ENCODE measurements at places on chromosomes 12 and 14. TPM values are rescaled to one million over a fixed set of nuclear protein-coding genes. Genes with fewer than 3 reads are reported as not detected.
A peak's percentile ranks its signal among the peaks of the same experiment; 100 is the strongest.

- peak; percentile 77 for DNase-seq
These were observed 47.3 kb upstream of the GTF2A1 start for GRCh38 chr14:81268016-81268416.

Gene MMP14
- 85.0 TPM for total RNA-seq

Gene SLC41A2
- total RNA-seq: 20.4 TPM

GRCh38 chr12:47545938-47546609 lies 159.8 kb downstream of the RPAP3 start:
- DNase-seq: no peak

Gene MORN3
- 1.6 TPM for total RNA-seq

- DNase-seq: no peak
These were observed 122.7 kb upstream of the LMNTD1 start for GRCh38 chr12:25675808-25676207.

DNA sequence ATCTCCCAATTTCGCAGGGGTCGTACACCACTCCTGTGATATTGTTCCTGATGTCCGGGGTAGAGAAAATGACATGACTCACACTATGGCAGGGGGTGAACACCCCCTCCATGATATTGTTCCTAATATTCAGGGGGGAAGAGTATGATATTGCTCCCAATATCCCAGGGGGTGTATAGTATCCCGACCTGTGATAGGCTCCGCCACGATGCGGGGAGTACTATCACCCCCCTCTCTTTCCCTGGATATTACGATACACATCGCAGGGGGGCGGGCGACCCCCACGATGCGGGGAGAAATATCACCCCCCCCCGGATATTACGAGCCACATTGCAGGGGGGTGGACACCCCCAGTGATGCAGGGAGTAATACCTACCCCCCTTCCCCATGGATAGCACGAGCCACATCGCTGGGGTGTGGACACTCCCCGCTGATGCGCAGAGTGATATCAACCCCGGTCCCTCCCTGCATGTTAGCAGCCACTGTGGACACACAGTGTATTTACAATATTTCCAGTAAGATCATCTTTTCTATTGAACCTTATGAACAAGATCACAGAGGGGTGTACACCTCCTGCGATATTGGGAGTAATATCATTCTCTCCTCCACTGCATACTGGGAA lies 17.7 kb downstream of the SMIM41 start:
- no peak for DNase-seq

DNA sequence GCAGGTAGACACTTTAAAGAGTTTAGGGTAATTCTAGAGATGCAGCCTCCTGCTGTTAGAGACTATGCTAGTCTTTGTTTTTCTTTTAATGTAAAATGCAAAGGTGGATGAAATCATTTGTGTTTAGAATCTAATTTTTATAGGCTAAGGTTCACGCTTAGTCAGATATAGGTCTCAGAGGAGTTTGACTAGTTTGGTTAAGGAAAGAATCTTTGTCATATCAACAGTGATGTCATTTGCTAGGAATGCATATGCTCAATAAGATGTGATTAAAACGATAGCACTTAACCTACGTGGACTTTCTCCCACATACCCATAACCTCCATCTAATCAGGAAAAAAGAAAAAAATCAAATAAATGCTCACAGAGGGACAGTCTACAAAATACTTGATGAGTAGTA lies 859.3 kb upstream of the ATXN7L3B start:
- peak; percentile 72 for DNase-seq

Gene LRFN5
- not detected for total RNA-seq

- no peak for DNase-seq
These were observed 184.6 kb upstream of the NAV3 start for GRCh38 chr12:77645966-77646598.

DNA sequence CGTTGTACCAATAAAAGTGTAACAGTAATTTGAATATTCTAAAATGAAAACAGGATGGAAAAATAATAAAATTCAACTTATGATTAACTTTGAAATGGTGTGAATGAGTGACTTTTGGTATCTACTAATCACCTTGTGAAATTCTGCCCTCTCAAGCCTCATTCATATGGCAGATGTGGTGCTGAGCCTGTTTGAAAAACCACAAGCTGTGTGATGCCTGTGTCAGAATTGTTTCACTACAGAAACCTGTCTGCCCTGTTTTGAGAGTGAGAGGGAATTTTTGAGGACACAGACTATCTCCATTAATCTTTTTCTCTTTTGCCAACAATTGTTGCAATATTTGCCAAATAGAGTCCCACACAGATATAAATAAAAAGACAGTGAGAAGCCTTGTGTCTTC lies 3.9 kb upstream of the RNU6-7 start:
- DNase-seq: peak; percentile 43

DNA sequence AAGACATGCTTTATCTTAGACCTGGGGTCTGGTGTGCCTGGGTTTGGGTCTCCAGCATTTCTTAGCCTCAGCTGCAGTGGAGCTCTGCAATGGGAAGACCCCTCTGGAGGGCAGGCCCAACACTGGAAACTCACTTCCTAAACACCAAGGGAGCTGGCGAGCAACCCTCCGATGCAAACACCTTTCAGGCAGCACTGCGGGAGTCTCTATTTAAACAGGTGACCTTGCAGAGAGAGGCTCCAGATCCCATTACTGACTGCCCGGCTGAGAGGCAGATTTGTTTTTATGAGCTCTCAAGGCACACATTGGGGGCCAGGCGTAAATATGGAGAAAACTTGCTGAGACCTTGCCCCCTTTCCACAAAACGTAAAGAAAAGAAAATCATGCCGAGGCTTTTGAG lies 195.5 kb downstream of the PAX9 start:
- DNase-seq: no peak

Gene ISM2
- not detected for total RNA-seq

Gene FANCM
- total RNA-seq: 15.6 TPM

- peak; percentile 38 for DNase-seq
These were observed 1.7 kb downstream of the PAWR start for GRCh38 chr12:79689061-79689476.

Gene SMIM41
- not detected for total RNA-seq

DNA sequence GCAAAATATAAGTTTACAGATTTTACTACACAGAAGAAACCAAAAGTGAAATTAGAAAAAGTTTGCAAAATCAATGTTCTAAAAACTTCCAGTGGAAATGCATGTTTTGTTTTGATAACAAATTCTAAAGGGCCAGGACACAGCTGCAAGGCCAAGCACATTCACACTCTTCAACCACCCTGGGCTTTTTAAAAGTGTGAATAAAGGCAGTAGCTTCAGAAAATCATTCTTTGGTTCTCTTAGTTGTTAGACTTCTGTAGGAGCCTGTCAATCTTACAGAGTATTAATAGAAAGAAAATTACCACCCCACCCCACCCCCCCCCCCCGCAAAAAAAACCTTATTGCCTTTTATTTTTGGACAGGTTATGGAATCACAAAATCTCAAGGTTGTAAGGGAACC lies 105.2 kb upstream of the EGLN3 start:
- DNase-seq: no peak

- peak; percentile 92 for DNase-seq
These were observed 53.8 kb downstream of the VCPKMT start for GRCh38 chr14:50062438-50063085.

DNA sequence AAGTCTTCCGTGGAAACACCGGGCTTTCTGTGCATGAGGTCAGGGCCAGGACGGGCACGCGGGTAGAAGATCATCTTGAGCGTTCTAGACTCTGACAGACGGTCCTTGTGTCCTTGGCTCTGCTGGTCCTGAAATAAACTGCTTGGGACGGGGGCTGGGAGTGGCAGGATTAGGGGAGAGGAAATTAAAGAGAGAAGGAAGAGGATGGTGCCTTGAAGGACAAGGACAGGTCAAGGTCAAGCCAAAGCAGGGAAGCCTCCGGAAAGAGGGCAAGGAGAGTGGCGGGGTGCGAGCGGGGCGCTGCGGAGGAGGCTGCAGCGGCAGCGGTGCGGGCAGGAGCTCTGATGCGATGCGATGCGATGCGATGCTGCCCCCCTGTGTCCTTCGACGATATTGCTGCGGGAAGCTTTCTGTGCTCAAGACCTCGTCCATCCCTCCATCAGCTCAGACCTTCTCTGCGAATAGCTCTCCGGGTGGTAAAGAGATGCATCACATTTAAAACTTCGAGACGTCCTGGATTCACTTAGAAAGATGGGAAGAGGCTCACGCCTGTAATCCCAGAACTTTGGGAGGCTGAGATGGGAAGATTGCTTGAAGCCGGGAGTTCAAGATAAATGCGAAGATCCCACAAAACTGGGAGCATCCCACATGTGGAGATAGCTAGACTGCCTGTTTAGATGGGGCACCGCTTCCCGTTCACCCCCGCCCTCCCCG lies 110.1 kb upstream of the TMEM132D start:
- DNase-seq: peak; percentile 57

DNA sequence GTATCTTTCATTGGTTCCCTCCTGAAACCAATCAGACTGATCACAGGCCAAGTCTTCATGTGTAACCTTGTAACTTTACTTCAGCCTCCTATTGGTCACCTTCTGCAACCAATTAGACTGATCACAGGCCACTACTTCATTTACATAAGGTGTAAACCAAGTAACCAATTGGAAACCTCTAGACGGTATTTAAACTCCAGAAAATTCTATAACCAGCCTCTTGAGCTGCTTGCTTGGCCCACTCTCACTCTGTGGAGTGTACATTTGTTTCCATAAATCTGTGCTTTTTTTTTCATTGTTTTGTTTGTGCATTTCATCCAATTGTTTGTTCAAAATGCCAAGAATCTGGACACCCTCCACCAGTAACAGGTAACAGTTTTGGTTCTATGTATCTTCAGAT lies 47.5 kb downstream of the EIF2S3B start:
- DNase-seq: no peak

DNA sequence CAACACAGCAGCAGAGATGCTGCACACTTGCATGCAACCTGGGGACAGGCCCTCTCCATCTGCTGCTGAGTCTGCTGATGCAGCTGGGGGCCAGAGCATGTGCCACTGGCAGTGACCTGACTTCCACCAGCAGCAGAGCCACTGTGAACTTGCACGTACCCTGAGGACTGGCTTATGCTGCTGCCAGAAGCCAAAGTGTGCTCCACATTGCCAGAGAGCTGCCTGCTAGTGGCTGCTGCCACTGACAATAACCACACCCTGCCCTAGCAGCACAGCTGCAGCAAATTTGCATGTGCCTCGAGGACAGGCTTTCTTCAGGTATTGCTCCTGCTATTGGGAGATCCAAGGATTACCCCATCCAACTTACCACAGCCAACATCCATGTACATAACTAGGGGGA lies 4.5 kb upstream of the PRR4 start:
- no peak for DNase-seq

GRCh38 chr14:21071225-21072030 lies 1.3 kb downstream of the ARHGEF40 start:
- peak; percentile 11 for DNase-seq

Gene PIWIL1
- total RNA-seq: not detected

GRCh38 chr14:23431486-23431885 lies 4.0 kb downstream of the MYH7 start:
- no peak for DNase-seq

Gene COPS7A
- 82.3 TPM for total RNA-seq

- DNase-seq: peak; percentile 89
These were observed 10.8 kb downstream of the GLRX5 start for GRCh38 chr14:95545515-95546168.

Gene E2F7
- total RNA-seq: 17.2 TPM

GRCh38 chr14:76086636-76087035 lies 65.1 kb upstream of the GPATCH2L start:
- no peak for DNase-seq

- no peak for DNase-seq
These were observed 18.3 kb downstream of the GLRX5 start for GRCh38 chr14:95553141-95553540.

- DNase-seq: no peak
These were observed 13.5 kb upstream of the TESPA1 start for GRCh38 chr12:54997929-54998522.
